ENCODE measurements at places on chromosomes 5 and 9. TPM values are rescaled to one million over a fixed set of nuclear protein-coding genes. Genes with fewer than 3 reads are reported as not detected.

DNA sequence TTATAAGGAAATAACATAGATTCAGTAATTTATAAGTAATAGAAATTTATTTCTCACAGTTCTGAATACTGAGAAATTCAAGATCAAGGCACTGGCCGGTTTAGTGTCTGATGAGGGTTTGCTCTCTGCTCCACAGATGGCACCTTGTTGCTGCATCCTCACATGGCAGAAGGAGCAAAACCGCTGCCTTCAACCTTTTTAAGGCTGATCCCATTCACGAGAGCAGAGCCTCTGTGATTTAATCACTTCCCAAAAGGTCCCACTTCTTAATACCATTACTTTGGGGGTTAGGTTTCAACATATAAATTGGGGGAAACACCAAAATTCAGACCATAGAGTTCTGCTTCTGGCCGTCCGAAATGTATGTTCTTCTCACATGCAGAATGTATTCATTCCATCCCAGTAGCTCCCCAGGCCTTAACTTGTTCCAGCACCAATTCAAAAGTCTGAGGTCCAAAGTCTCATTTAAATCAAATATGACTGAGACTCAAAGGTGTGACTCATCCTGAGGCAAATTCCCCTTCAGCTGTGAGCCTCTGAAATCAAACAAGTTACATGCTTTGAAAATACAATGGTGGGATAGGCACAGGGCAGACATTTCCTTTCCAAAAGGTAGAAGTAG, 30.6 kb downstream of the BAAT start:
- DNase-seq = no peak

DNA sequence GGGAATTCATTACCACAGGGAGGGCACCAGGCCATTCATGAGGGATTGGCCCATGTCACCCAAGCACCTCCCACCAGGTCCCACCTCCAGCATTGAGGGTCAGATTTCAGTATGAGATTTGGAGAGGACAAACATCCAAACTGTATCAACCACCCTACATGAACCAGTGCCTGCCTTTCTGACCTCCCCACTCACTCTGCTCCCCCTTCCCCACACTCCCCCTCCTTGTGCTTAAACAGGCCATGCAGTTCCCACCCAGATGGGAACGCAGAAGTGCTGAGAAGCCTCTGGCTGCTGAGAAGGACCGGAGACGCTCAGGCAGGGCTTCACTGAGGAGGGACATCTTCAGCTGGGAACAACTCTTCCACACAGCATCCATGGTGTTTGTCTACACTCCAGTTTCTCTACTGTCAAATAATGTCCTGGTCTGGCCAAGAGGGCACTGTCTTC, 30.0 kb upstream of the ADAMTS2 start:
- peak; percentile 19 for DNase-seq

TNC gene
- 572 TPM for polyA plus RNA-seq

PLAC8L1 gene
- 0.55 TPM for polyA plus RNA-seq

DNA sequence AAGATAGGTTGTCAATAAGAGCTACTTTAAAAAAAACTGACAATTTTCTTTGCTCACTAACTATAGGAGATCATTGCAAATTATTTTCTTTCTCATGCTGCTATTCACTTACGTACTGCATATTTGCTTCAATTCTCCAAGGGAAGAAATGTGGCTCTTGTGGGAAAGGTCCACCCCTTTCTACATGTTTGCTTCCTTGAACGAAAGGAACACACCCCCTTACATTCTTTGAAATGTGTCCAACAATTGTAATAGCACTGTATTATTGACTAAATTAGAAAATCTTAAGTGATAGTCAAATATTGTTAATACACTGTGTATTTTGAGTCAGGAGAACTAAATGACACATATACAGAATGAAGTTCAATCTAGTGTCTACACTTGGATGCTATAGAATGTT, 5.2 kb downstream of the MEF2C start:
- DNase-seq = no peak

HCN1 gene
- not detected for polyA plus RNA-seq

NTNG2 gene
- polyA plus RNA-seq = 6.1 TPM

DNA sequence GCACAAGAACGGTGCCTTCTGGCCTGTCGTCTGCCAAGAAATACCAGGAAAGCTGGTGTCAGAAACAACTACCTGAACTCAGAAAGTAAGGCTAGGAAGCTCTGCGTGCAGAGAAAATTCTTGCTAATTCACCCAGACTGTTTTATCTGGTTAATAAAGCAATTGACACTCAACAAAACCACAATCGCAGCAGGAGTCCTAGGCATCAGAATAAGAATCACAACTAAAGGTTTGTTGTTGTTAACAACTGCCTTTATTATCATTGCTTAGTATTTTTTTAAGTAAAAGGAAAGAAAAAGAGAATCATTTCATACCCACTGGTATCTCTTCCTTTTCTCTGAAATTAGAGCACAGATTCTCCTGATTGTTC, 3.9 kb upstream of the ISL1 start:
- no peak for DNase-seq
